ENCODE measurements at places on chromosomes 3 and 15.

DNA sequence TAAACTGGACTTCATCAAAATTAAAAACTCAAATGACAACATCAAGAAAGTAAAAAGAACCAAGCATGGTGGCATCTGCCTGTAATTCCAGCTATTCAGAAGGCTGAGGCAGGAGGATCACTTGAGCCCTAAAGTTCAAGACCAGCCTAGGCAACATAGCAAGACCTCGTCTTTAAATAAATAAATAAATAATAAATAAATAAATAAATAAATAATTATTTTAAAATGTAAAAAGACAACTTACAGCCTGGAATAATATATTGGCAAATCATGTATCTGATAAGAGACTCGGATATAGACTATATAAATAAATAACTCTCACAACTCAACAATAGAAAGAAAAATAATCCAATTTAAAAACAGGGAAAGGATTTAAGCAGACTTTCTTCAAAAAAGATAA, 4.3 kb upstream of the PPARG start:
- DNase-seq, result no peak

GRCh38 chr3:114698146-114699105, 404.6 kb downstream of the TIGIT start:
- no peak for DNase-seq

- no peak for DNase-seq
Measured at GRCh38 chr15:84669726-84670125, 11.7 kb upstream of the NMB start.

GRCh38 chr3:14478956-14479550, 61.1 kb downstream of the GRIP2 start:
- no peak for DNase-seq

- DNase-seq, result peak; percentile 67
Measured at GRCh38 chr3:185353823-185354614, 8.9 kb upstream of the MAP3K13 start.

- DNase-seq, result no peak
Measured at GRCh38 chr3:184850201-184850600, 38.2 kb downstream of the VPS8 start.

DNA sequence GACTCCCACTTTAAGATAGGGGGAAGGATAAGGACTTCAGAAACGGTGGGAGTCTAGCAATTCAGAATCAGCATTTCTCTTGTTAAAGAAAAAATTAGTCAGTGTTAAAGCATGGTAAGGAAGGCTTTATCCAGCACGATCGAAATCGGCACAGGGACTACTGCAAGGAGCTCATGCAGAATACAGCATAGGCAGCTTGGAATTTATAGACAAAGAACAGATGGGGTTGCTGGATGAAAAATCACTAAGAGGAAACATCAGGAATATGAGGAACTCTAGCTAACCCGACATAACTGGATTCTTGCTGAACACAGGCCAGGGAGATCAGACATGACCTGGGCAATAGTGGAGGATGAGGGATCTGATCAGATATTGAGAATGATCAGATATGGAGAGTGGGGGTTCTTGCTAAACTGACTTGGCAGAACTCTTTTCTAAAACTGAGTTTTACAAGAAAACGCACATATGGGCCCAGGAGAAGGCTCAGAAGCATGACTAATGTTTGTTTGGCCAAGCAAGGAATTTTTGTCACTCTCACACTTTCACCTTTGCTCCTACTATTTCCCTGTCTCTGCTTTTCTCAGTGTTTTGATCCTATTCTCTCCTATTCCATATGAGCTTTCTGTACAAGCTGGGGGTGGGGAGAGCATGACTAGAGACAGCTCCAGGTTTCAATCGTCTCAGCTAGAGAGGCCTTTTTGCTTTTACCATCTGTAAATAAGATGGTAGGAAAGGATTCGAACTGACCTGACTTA, 3.9 kb upstream of the PLCH1 start:
- DNase-seq, result no peak

GRCh38 chr3:25403968-25404367, 24.1 kb upstream of the RARB start:
- DNase-seq, result no peak

DNA sequence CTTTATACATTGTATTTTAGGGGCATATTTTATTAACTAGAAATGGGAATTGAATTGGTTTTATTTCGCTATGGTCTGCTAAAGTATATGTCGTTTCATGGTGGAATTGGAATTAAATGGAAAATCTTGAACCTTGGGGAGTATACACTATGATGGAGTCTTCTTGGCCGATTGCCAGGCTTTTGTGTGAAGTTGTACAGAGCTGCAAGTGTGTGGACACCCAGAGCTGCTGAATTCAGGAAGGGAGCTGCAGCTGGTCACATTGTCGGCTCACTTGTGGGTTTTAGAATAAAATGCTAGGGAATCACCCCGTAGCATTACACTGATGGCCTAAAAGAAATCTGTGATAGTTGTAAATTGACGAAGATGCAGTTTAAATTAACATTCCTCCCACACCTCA, 35.1 kb downstream of the USP3 start:
- DNase-seq, result peak; percentile 47

DNA sequence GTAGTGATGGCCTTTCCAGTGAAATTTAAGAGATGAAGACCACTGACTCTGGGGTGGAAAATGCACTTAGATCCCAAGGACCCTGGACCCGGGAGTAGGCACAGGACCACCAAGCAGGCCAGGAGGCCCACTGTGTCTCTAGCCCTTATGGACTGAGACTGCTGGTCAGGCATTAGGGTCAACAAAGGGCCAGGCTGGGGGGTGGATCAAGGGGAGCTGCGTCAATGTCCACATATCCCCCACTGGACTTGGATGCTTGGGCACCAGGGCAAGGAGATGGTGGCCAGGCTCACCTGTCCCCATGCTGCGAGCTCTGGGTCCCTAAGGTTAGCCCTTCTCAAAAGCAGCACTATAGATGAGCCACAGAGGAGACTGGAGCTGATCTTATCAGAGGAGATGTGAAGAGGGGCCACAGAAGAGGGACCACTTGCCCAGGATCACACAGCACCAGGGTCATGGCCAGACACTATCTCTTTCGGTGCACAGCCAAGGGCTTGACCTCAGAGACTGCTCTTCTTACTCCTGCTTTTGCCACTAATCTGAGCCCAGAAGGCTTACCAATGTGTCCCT, 14.7 kb downstream of the RAB6B start:
- DNase-seq, result no peak

GRCh38 chr3:31252216-31253185, 280.2 kb upstream of the STT3B start:
- DNase-seq, result no peak

DNA sequence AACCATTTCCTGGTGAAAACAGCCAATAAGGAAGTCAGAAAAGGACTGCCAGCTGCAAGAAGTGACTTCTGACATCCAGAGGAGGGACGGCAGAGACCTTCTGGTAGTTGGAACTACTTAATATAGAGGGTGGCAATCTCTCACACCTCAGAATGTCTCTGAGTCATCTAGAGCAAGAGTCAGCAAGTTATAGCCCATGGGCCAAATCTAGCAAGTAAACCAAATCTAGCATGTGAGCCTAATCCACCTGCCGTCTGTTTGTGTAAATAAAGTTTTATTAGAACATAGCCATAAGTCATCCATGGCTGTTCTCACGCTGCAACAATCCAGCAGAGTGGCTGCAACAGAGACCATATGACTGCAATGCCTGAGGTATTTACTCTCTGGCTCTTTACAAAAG, 160.5 kb upstream of the NR2E3 start:
- no peak for DNase-seq

DNA sequence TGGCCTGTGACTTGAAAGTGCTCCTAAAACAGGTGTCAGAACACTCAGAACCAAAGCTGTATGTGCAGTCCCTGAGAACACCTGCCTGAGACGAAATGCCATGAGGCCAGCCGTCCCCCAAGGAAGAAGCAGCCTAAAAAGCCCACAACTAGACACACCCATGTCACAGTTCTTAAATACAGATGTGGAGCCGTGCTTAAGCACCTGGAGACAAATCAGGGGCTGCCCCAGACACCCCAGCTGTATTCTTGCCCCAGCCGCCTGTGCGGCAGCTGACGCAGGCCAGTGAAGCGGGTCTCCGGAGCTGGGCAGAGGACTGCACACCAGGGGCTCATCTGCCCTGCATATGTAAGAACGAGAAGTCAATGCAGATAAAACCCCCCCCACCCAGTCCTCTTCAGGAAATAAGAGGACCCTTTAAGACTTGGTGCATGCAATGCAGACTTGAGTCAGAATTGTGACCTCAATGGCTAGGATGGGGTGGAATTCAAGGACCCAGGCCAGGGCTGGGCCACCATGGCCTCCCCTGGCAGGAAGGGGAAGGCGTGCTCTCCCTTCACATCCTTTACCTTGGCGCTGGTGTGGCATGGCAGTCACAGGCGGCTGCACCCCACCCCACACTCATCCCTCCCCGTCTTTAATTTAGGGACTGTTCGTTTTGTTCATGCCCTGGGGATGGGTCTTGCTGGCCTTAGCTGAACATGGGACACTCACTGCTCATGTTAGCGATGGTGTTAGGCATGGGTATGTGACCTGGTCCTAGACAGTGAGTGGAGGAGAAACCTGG, 27.7 kb upstream of the PLXNA1 start:
- no peak for DNase-seq

DNA sequence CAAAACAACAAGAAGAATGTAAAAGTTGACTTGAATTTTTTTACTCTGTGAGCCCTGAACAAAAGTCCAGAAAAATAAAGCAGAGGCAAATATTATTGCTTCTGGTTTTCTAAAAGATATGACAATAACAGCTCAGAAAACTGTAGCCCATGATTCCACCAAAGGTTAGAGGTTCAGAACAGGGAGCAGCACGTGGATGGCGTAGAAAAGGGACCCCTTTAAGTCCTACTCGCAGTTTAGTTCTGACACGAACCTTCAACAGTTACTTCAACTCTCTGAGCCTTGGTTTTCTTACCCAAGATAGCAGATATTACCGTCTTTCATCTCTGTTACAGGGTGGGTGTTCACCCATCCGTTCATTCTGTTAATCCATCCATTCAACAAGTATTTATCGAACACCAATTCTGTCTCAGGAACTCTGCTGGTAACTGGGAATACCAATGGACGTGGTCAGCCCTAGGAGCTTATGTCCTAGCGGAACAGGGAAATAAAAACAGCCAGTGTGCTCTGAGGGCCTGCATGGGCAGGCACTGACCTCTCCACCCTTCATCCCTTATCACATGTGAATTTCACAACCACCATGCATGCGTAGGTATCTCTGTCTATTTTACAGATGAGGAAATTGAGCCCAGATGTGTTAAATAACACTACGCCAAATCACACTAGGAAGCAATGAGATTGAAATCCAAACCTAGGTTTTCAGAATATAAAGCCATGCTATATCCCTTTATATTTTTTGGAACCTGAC, 274.2 kb upstream of the ICE2 start:
- DNase-seq, result no peak

DNA sequence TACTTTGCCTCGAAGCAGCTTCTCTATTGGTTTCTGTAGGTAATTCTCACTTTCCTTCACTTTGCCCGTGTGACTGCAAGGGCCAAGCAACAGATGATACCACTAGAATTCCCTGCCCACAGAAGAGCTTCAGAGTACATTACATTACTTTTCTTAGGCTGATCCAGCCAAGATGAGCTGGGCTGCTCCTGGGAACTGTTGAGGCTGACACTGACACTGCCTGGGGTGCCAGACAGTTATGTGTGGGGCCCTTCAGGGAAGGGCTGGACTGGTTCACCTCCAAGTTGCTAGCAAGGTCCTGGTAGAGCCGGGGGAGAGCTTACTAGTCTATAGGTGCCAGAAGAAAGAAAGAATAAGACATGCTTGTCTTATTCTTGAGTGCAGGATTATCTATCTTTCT, 19.0 kb downstream of the GORASP1 start:
- no peak for DNase-seq

DNA sequence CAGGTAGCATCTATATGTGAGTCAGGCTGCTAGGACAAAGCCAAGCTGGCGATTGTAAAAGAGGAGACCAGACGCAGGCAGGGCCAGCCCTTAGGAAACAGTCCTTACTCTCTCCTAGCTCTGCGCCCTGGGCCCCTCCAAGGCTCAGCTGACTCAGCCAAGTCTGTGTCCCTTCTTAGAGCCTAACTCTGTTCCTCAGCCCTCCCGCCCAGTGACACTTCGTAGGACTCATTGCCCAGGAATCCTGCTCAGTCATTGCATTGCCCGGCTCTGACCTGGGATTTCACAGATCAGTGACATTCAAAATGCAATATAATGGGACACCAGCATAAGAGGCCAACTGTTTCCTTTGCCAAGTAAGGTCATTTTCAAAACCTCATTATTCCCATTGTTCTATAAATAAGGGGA, 244.2 kb downstream of the TLE3 start:
- peak; percentile 86 for DNase-seq

GRCh38 chr15:42640109-42640508, 64.7 kb downstream of the STARD9 start:
- DNase-seq, result peak; percentile 10

- no peak for DNase-seq
Measured at GRCh38 chr3:42691816-42692666, 6.7 kb downstream of the KLHL40 start.

DNA sequence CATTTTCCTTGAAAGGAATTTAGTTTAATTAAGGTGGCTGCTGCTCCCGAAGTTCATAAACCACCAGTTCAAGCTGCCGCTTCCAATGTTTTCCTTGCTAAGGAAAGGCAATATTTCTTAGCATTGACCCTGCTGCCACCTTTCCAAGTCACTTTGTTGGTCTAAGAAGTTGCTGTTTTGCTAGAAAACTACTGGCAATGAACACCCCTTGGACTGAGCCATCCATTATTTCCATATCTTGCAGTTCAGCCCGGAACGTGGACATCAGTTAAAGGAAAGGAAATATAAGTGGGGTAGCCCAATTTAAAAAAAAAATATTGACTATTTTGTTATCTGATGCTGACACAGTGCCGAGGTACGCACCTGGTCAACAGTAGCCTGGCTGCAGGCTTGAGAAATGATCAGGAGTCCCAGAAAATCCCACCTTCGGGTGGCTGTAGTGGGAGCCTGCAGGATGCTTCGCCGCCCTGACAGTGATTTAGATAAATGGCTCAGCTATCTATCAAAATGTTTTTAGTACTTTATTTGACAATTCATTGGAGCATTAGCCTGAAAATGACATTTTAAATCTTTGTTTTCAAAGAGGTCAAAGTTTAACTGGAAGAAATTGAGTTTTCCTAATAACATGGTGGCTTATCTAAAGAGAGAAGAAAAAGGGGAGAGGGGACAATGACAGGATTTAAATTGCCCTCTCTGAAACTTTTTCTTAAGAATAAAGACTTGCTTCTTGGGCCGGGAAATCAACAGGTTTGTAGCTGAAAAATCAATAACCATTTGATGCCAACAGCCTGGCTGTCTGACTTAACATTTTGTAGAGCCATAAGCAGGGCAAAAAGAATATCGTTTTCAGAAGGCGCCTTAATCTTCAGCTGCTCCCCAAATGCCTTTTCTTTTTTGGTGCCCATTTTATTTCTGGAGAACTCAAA, 1.6 kb downstream of the RARB start:
- DNase-seq, result no peak

- no peak for DNase-seq
Measured at GRCh38 chr15:83215306-83215705, 7.7 kb upstream of the HDGFL3 start.

GRCh38 chr15:23877502-23878412, 190.7 kb upstream of the NDN start:
- DNase-seq, result peak; percentile 17
